Cardiac muscle cell (in vitro differentiated cells and primary cell): ENCODE measurements at places on chromosomes 7 and 10. TPM values are rescaled to one million over a fixed set of nuclear protein-coding genes. Genes with fewer than 3 reads are reported as not detected.

- H3K4me3 ChIP-seq, result no peak overlapping the region
- H3K36me3 ChIP-seq, result no peaks in the 10 kb centered on the region
- no peak for DNase-seq
- no peaks in the 10 kb centered on the region for H3K4me1 ChIP-seq
These were observed 178.3 kb upstream of the KLF14 start for GRCh38 chr7:130912082-130912861.

DNA sequence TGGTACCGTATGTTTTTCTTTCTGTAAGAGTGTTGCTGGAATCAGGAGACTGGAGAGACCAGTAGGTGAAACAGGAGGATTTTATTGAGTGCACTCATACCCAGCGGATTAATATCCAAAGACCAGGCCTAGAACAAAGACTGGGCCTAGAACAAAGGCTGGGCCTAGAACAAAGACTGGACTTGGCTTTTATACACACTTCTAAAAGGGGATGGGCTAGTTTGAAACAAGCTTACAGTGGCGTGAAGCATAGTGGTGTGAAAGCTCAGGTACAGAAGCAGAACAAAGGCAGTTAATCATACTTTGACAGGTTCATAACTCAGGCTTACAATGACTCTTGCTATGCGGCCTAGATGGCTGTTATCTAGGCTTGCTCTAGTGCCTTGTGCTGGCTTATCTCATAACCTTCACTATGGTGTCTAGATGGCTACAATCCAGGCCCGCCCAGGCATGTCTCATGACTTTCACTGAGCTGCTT lies 67.7 kb downstream of the TRIM24 start:
- no peak overlapping the region for H3K4me3 ChIP-seq
- no peaks in the 10 kb centered on the region for H3K27me3 ChIP-seq
- peak; percentile 14 for DNase-seq
- H3K4me1 ChIP-seq, result peaks cover 7% of the 10 kb centered on the region

- H3K27me3 ChIP-seq, result peaks cover 72% of the 10 kb centered on the region
- no peak overlapping the region for H3K27ac ChIP-seq
- H3K4me1 ChIP-seq, result no peaks in the 10 kb centered on the region
- no peak for DNase-seq
These were observed 662 bp downstream of the NRCAM start for GRCh38 chr7:108455551-108455997.

- H3K27ac ChIP-seq, result no peak overlapping the region
- no peaks in the 10 kb centered on the region for H3K27me3 ChIP-seq
- no peaks in the 10 kb centered on the region for H3K36me3 ChIP-seq
- H3K4me3 ChIP-seq, result no peak overlapping the region
These were observed 175.3 kb upstream of the TARP start for GRCh38 chr7:38448584-38449234.

GRCh38 chr10:70902661-70903261 lies 14.4 kb upstream of the PCBD1 start:
- DNase-seq, result no peak
- H3K4me1 ChIP-seq, result peaks cover 6% of the 10 kb centered on the region
- no peaks in the 10 kb centered on the region for H3K36me3 ChIP-seq
- no peak overlapping the region for H3K4me3 ChIP-seq
- no peaks in the 10 kb centered on the region for H3K27me3 ChIP-seq

PDE6C gene
- total RNA-seq, result not detected in 2 replicates

DNA sequence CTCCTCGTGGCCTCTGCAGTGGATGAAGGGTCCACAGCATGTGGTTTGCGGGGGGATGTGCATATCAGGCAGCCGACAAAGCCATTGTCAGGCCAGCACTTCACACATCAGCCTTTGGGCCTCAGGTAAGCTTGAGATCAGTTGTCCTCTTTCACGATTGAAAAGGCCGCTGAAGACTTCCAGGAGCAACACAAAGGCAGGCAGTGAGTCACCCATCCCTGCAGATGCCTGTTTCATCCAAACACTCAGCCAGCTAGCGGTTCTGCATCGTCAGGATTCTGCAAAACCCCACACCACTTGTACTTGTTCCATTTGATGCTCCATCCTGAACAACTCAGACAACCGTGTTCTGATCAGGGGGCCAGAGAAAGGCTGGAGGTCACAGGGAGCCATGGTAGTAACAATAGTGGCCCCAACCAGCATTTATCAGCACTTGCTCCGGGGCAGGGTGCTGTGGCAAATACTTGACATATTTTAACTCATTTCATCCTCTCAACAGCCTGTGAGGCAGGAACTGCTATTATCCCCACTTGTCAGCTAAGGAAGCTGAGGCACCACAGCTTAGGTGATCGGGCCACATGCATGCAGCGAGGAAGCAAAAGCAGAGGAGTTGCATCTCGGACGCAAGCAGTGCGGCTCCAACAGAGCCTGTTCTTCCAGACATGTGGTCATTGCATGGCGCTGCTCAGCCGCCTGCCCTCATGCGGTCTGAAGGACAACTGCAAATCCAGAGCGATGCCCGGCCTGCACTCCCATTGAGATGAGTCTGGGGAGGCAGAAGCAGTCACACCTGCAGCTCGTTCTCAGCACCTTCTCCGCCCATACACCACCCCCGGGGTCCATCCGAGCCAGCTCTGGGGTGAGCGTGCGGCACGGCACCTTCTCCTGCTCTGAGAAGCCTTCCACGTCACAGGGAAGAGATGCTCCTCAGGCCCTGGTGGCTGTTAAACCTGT lies 144.9 kb downstream of the PAXIP1 start:
- H3K27ac ChIP-seq, result no peak overlapping the region
- no peak overlapping the region for H3K4me3 ChIP-seq
- H3K36me3 ChIP-seq, result no peaks in the 10 kb centered on the region
- H3K4me1 ChIP-seq, result no peaks in the 10 kb centered on the region

CYP2C8 gene
- total RNA-seq, result 1.5 and 2.8 TPM in 2 replicates

ADRB1 gene
- 0.42 and 0.69 TPM in 2 replicates for total RNA-seq

DNA sequence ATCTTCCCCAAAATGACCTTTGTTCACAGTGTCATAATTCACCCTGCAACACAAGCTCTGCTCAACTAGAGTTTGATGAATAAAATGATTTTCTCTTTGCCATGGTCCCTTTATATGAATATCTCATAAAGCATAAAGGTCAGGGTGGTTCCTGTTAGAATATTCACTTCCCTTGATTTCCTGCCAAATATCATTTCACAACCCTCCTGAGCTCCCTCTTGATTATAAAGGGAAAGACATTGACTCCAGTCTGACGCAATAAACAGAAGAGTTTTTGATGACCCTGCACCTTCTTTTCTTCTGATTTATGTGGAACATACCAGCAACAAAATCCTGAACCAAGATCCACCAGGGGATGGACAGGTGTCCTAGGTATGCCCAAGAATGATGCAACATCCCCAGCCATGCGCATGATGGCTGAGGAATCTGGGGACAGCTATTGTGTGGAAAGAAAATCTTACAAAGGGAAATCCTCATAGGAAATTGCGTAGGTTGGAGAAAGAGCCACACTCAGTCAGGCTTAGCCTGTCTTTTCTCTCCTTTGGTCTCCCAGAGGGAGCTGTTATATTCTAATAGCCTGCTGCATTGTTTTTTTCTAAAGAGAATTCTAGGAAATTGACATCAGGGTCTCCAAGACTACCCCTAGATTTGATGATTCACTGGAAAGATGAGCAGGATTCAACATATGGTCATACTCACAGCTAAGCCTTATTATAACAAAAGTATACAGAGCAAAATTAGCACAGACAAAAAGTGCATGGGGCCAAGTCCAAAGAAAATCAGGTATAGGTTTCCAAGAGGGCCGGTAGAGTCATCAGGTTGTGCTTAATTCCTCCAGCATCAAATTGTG lies 18.8 kb downstream of the IFIT3 start:
- H3K27ac ChIP-seq, result no peak overlapping the region
- peak; percentile 85 for DNase-seq
- no peak overlapping the region for H3K4me3 ChIP-seq
- no peaks in the 10 kb centered on the region for H3K36me3 ChIP-seq
- H3K4me1 ChIP-seq, result peaks cover 39% of the 10 kb centered on the region

- H3K27me3 ChIP-seq, result peaks cover 20% of the 10 kb centered on the region
- no peak overlapping the region for H3K27ac ChIP-seq
These were observed 4.0 kb upstream of the LFNG start for GRCh38 chr7:2515424-2516193.

- no peaks in the 10 kb centered on the region for H3K36me3 ChIP-seq
- H3K27ac ChIP-seq, result peak overlapping the region; percentile 68
- peaks cover 33% of the 10 kb centered on the region for H3K4me1 ChIP-seq
These were observed 674.4 kb downstream of the PHTF2 start for GRCh38 chr7:78473021-78473420.

GRCh38 chr10:72066318-72067284 lies 21.8 kb downstream of the SPOCK2 start:
- no peak overlapping the region for H3K27ac ChIP-seq
- H3K27me3 ChIP-seq, result no peaks in the 10 kb centered on the region
- no peaks in the 10 kb centered on the region for H3K36me3 ChIP-seq
- H3K4me3 ChIP-seq, result no peak overlapping the region
- no peaks in the 10 kb centered on the region for H3K4me1 ChIP-seq
- DNase-seq, result no peak

GRCh38 chr7:79934727-79935126 lies 199.9 kb upstream of the GNAI1 start:
- no peaks in the 10 kb centered on the region for H3K4me1 ChIP-seq
- no peaks in the 10 kb centered on the region for H3K27me3 ChIP-seq
- no peak for DNase-seq
- no peak overlapping the region for H3K27ac ChIP-seq
- H3K36me3 ChIP-seq, result no peaks in the 10 kb centered on the region
- H3K4me3 ChIP-seq, result no peak overlapping the region

DNA sequence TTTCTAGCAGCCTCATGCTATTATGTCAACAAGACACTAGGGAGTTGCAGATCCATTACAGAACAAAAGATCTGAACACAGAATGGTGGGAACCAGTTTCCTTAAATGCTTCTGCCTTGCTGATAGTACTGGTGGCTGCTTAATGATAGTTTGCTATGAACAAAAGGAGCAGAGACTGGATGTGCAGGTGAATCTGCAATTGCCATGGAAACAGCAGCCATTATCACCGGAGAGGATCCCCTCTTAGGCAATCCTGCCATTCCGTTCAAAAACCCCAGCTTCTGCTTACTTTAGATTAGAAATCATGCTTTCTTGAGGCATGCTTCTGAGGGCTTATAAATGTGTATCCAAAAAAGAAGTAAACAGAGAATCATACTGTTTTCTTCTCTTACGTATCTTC lies 80.0 kb upstream of the PRKAR2B start:
- H3K4me1 ChIP-seq, result no peaks in the 10 kb centered on the region
- no peaks in the 10 kb centered on the region for H3K36me3 ChIP-seq
- no peak overlapping the region for H3K4me3 ChIP-seq
- H3K27ac ChIP-seq, result no peak overlapping the region
- no peak for DNase-seq
- H3K27me3 ChIP-seq, result no peaks in the 10 kb centered on the region

DNA sequence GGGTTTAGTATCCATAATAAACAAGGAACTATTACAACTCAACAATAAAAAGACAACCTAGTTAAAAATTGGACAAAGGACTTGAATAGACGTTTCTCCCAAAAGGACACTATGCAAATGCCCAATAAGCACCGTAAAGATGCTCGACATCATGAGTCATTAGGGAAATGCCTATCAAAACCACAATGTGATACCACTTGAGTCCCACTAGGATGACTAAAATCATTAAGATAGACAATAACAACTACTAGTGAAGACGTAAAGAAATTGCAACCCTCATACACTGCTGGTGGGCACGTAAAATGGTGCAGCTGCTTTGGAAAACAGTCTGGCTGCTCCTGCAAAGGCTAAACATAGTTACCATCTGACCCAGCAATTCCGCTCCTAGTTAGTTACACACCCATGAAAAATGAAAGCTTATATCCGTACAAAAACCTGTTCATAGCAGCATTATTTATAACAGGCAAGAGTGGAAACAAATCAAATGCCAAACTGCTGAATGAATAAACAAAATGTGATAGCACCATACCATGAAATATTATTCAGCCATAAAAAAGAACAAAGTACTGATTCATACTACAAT lies 17.3 kb downstream of the CCDC3 start:
- no peak overlapping the region for H3K27ac ChIP-seq
- no peak overlapping the region for H3K4me3 ChIP-seq
- H3K27me3 ChIP-seq, result no peaks in the 10 kb centered on the region
- no peak for DNase-seq
- no peaks in the 10 kb centered on the region for H3K36me3 ChIP-seq

- DNase-seq, result no peak
- no peak overlapping the region for H3K4me3 ChIP-seq
- peaks cover 12% of the 10 kb centered on the region for H3K4me1 ChIP-seq
- H3K27me3 ChIP-seq, result no peaks in the 10 kb centered on the region
- H3K36me3 ChIP-seq, result peaks cover 8% of the 10 kb centered on the region
- H3K27ac ChIP-seq, result no peak overlapping the region
These were observed 87.3 kb downstream of the SEMA3A start for GRCh38 chr7:84107259-84107658.

- H3K36me3 ChIP-seq, result no peaks in the 10 kb centered on the region
- peak overlapping the region; percentile 82 for H3K4me3 ChIP-seq
- DNase-seq, result no peak
- no peak overlapping the region for H3K27ac ChIP-seq
These were observed 16.8 kb downstream of the OCM2 start for GRCh38 chr7:97973206-97973658.

DNA sequence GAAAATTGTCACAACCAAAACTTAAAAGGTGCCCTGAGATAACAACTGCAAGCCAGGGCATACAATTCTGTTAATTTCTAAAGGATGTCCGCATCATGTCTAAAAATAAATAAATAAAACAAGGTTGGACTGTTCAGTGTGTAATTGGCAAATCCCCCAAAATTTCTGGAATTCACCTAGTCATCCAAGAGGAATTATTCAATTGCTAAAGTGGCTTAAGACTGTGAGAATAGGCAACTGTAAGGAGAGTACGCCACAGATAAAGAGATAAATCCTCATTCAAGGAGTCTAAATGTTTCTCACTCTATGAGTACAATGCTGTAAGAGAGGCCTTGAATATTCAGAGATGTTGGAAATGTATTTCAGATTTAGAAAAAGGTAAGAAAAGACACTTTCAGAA lies 37.2 kb downstream of the PIK3AP1 start:
- no peaks in the 10 kb centered on the region for H3K36me3 ChIP-seq
- H3K4me1 ChIP-seq, result no peaks in the 10 kb centered on the region
- DNase-seq, result peak; percentile 4
- no peak overlapping the region for H3K4me3 ChIP-seq

DNA sequence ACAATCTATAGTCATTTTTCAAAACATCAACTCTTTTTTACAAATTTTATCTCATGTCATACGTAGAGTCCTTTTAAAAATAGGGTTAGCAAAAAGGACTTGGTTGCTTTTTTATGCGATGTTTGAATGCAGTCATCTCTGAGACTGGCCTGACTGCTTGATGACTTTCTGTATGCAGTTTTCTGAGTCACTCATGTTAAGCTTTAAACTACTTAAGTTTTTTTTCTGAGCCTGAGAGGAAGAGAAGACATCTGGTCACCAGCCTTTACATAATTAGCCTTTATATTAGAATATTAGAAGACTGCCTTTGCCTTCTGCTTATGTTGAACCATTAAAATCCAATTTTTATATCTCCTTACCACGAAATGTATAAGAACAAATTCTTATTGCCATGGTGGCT lies 834.4 kb upstream of the MBL2 start:
- no peaks in the 10 kb centered on the region for H3K36me3 ChIP-seq
- H3K4me1 ChIP-seq, result no peaks in the 10 kb centered on the region
- H3K4me3 ChIP-seq, result no peak overlapping the region
- no peak overlapping the region for H3K27ac ChIP-seq
- no peak for DNase-seq
- no peaks in the 10 kb centered on the region for H3K27me3 ChIP-seq

- no peaks in the 10 kb centered on the region for H3K27me3 ChIP-seq
- DNase-seq, result no peak
- H3K27ac ChIP-seq, result peak overlapping the region; percentile 34
- H3K4me3 ChIP-seq, result no peak overlapping the region
These were observed 133.4 kb downstream of the PRKAG2 start for GRCh38 chr7:151743481-151743983.
